Stimulated activated memory B cell treated with anti-CD40 and anti-IgM and Interleukin-4, amounts not matched to agents 10 μg/mL and 1 μg/mL and 100 μg/mL, for 72 hours (primary cell): ENCODE measurements at places on chromosomes 3 and 15.

DNA sequence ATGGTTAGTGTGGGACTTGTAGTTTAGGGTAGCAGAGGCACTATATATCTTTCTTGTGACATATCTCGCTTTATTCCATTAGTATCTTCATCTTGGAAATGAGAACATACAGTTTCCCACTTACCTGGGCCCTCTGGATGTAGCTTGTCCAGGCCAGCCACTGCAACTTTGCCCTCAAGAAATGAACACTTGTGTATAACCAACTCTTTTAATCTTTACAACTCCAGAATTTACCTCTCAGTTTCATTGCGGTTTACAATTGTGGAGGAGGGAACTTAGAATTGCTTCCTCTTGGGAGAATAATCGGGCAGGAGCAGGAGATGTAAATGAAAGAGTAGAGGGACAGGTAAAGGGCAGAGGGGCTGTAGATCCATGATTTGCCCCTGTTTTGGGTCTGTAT is 18.4 kb upstream of the TRA2B start:
- no peak for ATAC-seq

- no peak for ATAC-seq
These were observed 211.7 kb downstream of the DTWD1 start for GRCh38 chr15:49832511-49832910.

- ATAC-seq = no peak
These were observed 193.2 kb downstream of the CLSTN2 start for GRCh38 chr3:140128217-140128616.

GRCh38 chr3:62184559-62184958 is 188.8 kb downstream of the FEZF2 start:
- ATAC-seq = no peak

DNA sequence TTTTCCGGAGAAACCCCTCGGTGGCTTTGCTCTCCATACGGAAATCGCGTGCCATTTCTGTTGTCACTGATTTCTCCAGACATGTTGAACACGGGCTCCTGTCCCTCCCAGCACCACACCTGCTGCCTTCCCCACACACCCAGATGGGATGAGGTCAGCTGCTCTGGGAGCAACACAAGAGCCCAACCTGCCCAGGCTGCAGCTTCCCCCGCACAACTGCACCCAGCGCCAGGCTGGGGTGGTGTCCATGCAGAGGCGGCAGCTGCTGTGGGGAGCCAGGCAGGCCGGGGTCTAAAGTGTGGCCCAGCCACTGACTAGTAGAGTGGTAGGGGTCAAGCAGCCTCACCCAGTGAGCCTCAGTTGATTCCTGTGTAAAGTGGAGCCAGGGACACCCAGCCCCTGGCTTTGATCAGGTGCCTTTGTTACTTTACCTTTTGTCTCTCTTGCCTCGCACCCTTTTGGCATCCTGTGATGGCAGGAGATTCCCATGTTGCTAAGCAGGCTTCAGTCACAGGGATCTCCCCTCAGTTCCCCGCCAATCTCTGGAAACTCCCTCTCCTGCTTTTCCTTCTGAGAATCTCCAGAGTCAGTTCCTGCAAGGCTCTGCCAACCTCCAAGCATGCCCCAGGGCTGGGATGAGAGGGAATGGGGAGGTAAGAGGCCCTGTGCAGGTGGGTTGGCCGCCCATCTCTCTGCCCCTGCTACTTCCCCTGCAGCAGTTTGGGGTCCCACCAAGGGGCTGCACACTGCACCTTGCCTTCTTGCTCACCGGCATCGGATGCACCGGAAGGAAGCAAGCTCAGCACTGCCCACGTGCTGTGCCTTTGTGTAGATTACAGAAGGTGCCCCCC is 91.8 kb upstream of the ALDH1A3 start:
- ATAC-seq = no peak

DNA sequence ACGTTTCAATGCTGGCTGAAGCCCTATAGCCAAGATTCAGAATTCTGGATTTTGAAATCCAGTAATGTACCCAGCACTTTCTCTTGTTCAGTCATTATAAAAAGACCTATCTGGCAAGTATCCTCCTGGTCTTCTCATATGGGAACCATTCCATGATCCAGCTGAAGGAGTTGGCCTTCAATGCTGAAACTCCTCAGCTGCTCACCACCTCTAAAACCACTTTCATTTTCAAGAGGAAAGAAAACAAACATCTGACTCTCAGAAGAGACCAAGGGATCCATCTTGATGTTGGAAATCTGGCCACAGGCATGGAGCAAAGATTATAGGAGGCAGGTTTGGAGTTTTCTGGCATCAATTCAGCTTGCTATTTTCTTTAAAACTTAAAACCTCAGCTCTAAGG is 235.4 kb downstream of the FMN1 start:
- ATAC-seq = no peak

GRCh38 chr3:188559072-188559429 is 405.1 kb downstream of the LPP start:
- no peak for ATAC-seq

- ATAC-seq = peak; percentile 99
These were observed 45.7 kb downstream of the EHHADH start for GRCh38 chr3:185207931-185208746.

DNA sequence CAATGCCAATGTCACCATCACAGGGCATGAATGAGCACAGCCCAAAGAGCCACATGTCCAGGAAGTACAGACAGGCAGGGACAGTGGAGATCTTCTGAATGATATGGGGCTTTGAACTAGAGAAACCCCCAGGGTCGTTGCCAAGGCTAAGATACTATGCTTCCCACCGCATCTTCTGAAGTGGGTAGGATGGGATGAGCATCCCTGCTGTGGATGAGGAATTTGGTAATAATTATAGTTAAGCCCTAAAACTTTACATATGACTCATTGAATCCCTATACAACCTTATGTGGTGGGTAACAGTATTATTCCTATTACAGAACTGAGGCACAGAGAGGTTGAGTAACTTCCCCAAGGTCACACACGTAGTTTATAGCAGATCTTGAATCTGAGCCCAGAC is 44.2 kb downstream of the WNT5A start:
- ATAC-seq = no peak

DNA sequence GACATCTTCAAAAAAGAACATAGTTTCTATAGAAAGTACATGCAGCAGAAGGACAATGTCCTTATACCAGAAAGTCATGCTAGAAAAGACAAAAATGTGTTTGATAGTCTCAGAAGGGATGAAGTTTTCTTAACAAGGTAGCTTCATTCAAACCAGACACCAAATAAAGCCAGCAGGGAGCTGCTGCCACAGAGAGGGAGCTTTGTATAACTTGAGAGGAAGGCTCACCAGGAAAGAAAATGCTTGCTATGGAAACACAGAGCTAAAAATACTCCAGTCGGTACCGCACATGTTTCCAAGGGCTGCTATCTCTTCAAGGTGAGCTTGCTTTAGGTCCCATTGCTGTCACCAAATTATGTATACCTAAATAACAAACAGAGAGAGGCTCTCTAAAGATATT is 1074.8 kb upstream of the ALCAM start:
- ATAC-seq = no peak

DNA sequence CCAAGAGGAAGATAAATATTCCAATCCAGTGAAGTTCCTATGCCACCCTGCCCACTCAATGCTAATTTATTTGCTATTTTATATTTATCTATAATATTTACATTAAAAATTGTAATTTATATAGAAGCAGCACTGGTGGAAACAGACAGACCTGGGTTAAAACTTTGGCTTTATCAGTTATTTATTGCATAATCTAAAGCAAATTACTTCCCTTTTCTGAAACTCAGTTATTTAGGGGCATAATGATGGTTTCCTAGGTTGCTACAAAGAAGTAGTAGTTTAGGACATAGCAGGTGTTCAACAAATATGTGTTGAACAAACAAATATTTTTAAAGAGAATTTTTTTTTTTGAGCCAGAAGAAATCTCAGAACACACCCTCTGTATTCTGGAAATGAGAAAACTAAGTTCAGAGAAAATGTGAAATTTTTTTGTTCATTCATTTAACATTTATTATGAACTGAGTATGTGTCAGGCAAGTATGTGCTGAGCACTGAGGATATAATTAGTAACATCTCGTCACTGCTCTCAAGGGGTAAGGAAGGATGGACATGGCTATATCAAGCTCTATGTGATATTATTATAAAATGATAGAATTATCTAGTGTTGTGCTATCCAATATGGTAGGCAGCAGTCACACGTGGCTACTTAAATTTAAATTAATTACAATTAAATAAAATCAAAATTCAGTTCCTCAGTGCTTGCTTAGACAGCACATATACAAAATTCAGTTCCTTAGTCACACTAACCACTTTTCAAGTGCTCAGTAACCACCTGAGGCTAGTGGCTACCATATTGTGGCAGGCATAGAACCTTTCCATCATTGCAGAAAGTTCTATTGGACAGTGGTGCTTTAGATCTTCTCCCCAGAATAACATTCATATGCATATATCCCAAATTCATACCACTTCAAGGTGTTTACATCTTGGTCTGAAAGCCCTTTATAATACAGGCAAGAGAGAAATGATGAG is 7.0 kb upstream of the UBE2Q2 start:
- ATAC-seq = no peak

- no peak for ATAC-seq
These were observed 52.1 kb downstream of the VGLL4 start for GRCh38 chr3:11591391-11592282.

DNA sequence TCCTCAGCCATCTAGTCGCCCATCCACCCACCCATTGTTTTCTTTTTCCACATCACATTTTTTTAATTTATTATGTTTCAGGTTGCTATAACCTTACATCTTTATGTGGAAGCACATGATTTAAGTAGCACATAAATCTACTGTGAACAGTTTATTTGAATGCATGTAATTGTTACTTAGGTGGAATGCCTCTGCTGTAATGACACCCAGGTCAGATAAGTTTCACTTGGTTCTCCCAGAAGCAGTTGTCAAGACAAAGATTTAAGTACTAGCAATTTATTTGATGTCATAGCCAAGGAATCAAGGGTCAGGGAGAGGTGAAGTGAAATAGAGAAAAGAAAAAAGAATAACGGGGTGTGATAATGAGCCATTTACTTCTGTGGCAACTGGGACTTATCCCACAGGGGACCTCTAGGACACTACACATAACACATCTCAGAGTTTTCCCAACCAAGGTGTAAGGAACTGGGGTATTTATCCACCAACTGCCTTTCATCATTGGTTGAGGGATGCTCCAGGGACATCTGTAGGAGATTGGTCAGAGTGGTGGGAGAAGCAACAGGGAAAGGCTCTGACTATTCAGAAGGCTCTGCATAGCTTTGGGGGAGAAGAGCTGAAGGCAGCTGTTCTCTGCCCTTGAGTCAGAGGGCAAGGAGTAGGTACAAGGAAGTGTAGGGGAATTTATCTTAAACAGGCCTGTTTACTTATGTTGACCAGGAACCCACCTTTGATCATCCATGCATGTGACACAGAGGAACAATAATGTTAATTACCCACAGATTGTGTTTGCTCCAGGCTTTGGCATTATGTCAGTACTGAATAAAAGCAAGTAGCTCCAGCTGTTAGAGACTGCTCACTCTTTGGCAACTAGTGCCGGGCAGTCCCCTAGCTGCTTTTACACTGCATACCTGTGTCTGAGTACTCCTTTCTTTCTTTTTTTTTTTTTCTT is 94.8 kb downstream of the CD200R1L start:
- ATAC-seq = no peak

DNA sequence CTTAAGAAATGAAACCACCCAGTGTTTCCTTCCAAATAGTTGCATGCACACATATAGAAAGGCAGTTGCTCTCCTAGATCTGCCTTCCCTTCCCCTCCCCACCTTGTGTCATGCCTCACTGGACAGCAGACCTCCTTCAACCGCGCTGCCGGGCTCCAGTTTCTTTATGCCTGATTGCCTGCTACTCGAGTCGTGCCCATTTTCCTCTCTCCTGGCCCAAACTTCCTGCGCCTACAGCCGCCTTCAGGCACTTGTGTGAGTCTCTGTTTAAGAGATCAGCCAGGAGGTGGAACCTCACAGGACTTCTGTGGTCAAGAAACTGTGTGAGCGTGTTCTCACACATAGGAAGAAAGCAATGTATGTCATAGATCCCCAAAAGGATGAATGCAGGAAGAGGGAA is 8.8 kb upstream of the FAM107A start:
- no peak for ATAC-seq

- ATAC-seq = no peak
These were observed 19.0 kb upstream of the SLC25A36 start for GRCh38 chr3:140922634-140923033.

GRCh38 chr3:114454551-114455251 is 160.9 kb downstream of the TIGIT start:
- ATAC-seq = peak; percentile 64

DNA sequence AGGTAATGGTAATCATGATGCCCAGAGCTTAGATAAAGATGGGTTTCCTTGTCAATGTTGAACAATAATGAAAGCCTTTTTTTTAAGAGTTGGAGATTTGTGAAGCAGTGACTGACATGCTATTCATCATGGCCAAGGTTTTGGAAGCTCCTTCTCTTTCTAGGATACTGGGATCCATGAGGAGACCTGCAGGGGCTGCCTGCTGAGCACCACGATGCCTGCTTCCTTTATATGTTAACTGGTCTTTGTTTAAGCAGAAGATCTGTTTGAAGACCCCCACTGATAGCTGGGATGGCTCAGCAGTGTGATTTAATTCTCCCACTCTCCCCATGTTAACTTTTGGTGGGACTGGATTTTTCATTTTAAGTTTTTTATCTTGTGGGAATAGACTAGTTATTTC is 15.8 kb downstream of the RBP1 start:
- ATAC-seq = no peak

- no peak for ATAC-seq
These were observed 33.5 kb downstream of the DNAJB8 start for GRCh38 chr3:128432971-128433836.

DNA sequence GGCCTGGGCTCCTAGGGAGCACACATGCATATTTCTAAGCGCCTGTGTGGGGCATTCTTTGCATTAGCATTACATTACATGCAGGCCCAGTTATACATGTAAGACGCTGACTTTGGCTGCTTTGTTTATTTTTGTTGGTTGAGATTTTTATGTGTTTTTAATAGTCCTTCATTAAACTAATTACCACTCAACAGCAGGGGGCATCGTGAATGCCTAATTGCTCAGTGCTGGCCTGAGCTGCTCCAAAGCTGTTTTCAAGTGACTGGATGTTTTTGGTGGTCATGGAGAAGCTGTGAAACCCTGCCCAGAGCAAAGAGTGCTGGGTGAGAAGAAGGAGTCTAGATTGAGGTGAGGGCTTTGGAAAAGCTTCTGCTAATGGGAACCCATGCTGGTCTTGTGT is 41.5 kb downstream of the GPD1L start:
- ATAC-seq = no peak

DNA sequence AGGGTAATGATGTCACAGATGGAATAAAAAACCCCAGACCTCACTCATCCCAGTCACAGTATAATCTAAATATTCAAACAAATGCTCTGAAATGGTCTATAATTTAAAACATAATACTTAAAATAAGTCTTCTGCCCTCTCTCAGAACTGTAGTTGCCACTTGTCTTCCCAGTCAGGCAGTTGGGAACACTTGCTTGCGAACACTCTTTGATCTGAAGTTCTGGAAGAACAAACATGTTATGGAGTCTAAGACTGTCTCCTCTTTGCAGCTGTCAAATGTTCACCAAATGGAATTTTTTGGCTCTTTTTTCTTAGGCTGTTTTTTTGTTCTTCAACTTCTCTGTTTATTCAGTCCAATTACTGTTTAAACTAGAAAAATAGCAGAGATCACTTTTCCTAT is 711.1 kb upstream of the GOLIM4 start:
- no peak for ATAC-seq
